ENCODE measurements at places on chromosomes 5 and 9.

DNA sequence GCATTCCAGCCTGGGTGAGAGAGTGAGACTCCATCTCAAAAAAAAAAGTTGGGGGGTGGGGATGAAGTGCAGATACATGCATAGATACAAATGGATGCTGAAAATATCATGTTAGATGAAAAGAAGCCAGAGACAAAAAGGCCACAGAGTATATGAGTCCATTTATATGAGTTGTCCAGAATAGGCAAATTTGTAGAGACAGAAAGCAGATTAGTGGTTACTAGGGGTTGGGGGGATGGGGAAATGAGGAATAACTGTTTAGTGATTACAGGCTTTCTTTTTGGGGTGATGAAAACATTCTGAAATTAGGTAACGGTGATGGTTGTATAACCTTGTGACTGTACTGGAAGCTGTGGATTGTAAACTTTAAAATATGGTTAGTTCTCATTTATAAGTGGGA lies 13.8 kb upstream of the LHFPL2 start:
- DNase-seq = peak; percentile 1

DNA sequence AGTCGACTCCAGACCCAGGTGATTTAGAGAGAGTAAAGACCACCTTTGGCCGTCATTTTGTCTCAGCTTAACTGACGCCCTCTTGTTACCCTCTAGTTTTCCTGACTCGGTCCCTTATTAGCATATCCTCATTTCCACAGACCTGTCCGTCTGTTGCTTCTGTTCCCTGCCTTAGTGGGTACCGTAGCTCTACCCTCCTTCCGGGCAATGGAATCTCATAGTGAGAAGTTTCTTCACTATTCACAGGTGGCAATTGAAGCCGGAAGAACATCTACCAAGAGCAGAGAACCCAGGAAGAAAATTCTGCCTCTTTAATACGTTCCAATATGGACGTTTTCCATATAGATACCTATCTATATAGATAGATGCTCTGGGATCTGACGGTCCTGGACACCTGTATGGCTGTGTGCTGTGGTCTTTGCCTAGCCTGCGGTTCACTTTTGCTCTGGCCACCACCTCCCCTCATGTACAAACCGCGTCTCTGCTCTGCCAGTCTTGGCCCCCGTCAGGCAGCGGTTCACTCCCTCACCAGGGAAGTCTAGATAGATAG lies 652 bp upstream of the TMEM161B start:
- DNase-seq = peak; percentile 18

DNA sequence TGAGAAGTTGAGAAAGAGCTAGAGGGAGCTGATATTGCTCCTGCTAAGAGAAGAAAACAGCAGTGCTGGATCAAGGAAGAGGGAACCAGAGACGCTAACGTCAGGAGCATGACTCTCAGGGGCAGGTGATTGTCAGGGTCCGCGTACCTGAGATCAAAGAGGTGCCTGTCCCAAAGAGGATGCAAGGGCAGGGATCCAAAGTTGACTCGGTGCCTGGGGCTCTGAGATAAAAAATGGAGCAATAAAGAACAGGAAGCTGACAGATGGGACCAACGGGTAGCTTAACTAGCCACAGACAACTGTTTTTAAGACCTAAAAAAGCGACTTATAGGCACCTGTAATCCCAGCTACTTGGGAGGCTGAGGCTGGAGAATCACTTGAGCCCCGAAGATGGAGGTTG lies 517.8 kb downstream of the IRX1 start:
- no peak for DNase-seq

GRCh38 chr9:91697201-91697600 lies 252.8 kb downstream of the ROR2 start:
- DNase-seq = no peak

DNA sequence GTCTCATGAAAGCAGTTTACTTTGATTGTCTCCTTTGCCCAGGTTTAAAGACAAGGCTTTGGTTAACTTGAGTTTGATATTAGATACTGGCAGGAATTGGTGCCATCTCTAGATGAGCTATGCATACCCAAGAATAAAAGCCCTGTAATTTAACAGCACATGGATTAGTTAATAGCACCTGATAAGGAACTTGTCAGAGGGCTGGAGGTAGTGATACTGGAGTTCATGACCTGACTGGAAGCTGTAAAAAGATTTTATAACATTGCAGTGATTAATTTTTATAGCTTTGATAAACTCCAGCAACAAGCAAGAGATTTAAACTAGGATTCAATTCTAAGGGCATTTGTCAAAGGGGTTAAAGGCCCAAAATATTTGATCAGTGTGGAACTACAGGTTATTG lies 34.9 kb upstream of the SYK start:
- no peak for DNase-seq

- DNase-seq = no peak
These were observed 60.6 kb downstream of the TMEM174 start for GRCh38 chr5:73233461-73234203.

DNA sequence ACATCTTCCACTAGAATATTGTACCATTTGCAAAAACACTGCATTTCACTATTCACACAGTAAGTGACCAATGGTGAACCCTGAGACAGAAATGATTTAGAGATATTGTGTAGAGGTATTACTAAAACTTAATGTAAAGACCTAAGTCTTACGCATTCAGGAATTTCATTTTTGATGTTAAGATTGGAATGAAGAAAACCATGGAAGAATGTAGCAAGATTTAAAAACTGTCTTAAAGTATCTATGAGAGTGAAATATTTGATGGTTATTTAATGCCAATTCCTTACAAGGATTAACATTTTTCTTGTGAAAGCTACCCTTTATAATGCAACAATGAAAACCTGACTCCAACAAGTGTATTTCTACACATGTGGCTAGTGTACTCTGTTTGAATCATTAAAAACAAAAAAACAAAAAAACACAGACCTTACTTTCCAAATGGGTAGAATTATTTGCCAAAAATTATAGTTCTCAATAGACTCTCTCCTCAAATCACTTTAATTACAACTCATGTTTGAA lies 172.0 kb downstream of the NNT start:
- DNase-seq = no peak

DNA sequence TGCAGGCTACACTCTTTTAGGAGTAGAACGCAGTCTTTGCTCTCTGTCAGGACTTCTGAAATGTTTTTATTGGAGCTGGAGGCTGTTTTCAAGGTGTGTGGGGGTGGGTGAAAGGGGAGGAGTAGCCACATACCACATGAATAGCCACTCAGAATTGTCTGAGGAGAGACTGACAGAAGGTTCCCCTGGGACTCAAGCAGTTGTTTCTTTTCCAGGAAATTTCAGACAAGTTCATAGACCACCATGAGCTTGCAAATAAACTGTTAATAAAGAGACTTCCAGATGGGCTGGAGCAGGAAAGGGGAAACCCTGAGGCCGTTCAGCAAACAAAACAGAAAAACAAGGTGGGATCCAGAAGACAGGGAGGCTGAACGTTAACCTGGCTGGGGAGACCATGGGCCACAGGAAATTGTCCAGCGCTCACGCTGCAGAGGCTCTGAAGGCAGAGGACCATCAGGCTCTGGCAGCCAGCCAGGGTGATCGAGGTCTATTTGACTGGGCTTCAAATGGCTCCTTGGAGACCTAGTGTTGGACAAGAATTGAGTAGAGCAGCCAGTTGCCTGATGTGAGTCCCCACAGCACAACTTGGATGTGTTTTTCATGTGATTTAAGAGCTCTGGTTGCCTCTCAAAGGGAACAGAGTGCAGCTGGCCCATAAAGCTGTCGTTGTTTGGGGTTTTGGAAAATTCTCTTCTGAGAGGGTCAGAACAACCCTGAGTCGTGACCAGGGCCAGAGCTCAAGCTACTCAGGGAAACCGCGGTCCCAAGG lies 159.2 kb upstream of the RAI14 start:
- DNase-seq = no peak

DNA sequence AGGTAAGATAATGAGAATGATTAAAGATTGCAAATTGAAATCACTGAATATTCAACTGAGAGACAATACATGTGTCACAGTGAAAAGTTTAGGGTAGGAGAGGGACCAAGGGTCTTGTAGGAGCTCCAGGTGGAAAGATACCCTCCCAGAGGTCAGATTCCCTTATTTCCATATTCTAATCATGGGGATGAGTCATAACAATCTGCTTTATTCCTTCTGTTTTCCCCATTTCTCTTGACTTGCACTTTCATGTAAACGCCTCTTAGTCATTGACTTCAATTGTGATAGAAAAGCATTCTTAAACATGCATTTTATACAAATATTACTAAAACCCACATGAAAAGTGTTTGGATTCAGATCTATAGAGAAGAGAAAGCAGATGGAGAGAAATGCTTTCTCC lies 81.3 kb upstream of the CTSL start:
- no peak for DNase-seq

DNA sequence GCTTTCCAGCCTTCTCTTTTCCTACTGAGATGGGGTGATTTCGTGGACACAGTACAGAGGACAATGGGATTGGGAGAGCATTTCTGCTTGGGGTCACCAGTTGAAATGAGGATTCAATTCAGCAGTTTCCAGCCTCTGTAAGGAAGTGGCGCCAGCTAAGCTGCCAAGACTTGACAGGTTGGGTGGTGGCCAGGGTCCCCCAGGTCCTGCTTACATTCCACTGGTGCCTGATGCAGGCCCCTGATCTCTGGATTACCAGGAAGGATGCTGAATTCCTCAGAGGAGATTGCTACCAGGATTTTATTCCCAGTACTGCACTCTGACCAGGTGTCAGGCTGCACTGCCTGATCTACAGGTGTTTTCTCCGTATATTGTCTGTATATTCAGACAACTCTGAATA lies 119.7 kb downstream of the PSD2 start:
- DNase-seq = no peak

GRCh38 chr5:34475249-34475966 lies 180.7 kb upstream of the RAI14 start:
- DNase-seq = no peak

GRCh38 chr5:30195036-30195435 lies 998.5 kb upstream of the CDH6 start:
- DNase-seq = no peak

GRCh38 chr5:20619591-20619990 lies 631.6 kb upstream of the CDH18 start:
- no peak for DNase-seq

- no peak for DNase-seq
These were observed 107.4 kb downstream of the MCTP1 start for GRCh38 chr5:95177456-95177855.

DNA sequence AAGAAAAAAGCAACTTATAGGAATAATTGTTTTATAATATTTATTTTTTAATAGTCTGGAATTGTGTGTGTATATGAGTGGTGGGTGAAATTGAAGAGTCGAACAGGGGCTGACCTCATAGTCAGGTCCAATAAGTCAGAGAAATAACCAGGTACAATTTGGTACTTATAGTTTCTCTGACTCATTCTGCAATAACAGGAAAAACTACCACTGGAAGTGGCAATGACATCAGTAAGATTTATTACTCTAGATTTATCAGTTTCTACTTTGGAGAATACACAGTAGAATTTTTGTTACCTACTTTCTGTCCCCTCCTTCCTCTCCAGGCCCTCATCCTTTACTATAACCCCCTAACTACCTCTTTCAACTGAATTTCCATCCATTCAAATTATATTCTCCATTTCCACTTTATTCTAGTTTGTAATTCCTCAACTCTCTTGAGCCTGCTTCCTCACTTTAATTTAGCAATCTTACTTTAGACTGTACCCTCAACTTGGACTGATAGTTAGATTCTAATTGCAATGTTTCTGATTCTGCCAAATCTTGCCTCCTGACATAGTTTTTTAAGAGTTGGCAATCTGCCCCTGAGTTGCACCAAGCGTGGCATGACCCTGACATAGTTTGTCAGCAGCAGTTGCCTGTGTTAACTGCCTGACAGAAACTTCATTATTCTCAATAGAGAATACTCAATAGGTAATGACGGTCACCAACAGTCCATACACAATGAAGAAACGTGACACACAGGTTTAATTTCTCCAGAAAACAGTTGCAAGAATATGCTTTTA lies 475.3 kb upstream of the RIOK2 start:
- DNase-seq = no peak

- DNase-seq = peak; percentile 13
These were observed 20.3 kb upstream of the FLT4 start for GRCh38 chr5:180669661-180670060.

- DNase-seq = no peak
These were observed 1365.3 kb upstream of the WWC1 start for GRCh38 chr5:166926138-166926537.

DNA sequence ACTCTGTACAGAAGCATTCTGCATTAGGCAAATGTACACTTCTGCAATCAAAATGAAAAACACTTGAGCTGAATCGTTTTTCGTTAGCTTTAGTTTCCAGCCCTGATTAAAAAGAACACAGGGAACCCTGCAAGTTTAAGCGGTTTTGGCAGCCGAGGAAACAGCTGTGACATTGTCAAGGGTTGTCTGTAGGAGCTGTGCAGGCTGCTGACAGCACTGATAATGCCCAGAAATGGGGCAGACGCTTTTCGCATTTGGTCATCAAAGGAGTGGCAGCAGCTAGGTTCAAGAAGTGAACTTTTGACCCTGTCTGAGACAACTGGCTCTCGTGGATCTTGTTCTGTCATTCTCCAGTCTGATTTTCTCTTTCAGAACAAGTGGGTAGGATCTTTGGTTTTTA lies 165.6 kb upstream of the CCDC152 start:
- DNase-seq = no peak

DNA sequence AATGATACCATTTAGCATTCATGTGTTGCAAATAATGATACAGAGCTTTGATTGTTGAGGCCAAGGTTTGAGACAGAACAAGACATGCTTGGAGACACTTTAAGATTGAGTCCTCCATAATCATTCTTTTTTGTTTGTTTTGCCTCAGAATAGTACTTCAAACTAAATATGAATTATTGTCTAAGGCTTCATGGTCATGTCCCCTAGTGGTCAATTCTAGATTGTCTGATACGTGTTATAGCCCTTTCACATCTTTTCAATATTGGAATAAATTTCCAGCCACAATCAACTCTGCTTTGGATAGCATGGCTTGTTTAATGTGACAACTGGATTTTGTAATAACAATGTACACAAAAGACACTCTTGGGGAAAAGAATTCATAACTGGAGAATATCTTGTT lies 64.2 kb downstream of the PRLR start:
- no peak for DNase-seq

- DNase-seq = no peak
These were observed 50.8 kb downstream of the ALDH7A1 start for GRCh38 chr5:126544087-126544740.

All from HL-60 (cell line).